ENCODE measurements at places on chromosomes 2 and 18.

- no peak for DNase-seq
Observed at GRCh38 chr2:219168526-219168925, 1.3 kb downstream of the SLC23A3 start.

DNA sequence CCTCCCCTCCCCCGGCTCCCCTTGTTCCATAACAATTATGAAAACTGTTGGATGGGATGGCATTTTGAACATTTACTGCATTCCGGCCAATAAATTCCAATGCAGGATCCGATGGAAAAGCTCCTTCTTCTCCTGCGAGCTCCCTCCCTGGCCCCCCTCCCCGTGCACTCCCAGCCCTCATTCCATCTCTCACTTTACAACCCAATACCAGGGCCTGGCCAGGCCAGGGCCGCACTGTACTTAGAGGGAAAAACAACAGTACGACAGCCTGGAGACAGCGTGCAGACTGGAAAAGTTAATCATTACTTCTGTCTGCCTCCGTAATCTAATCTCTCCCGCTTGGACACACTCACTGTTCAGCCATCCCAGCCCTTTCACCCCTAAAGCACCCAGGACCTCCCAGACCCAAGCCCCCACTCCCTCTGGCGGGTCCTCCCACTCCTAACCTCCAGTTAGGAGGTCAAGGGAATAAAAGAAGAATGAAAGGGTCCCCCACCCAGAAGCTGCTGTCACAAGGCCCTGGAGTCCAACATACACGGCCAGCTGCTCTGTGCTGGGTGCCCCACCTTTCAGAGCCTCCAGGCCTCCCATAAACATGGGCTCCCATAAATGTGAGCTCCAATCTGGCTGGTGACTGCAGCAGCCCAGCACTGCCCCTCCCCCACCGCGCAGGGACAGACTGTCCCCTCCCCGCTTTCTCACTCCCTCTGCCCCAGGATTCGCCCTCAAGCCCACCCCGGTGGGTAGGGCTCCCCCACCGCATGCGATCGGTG lies 20.6 kb downstream of the SMAD7 start:
- DNase-seq = no peak

DNA sequence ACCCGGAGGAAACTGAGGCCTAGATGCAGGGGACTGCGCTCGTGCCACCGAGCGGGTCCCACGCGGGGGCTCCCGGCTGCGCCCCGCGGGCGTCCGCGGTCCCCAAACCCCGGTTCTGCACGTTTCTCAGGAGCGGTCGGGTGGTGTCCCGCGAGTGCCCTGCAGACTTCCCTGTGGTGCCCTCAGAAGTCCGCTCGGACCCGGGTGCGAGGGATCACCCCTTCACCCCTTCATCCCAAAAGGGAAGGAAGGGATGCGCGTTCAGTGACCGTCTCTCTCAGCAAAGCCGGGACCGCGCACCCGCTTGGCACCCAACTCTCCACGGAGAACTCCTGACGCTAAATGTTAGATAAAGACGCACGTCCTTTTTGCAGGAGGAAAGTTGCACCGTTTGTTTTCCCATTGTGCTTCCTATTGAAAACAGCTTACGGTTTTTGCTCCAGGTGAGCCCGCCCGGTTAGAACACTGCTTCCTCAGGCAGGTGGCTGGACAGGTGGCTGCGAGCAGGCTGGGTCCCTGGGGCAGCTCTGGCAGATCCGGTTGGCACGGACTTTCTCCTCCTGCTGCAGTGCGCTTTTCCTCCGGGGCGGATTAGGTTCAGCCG lies 779 bp downstream of the DGKD start:
- DNase-seq = no peak

DNA sequence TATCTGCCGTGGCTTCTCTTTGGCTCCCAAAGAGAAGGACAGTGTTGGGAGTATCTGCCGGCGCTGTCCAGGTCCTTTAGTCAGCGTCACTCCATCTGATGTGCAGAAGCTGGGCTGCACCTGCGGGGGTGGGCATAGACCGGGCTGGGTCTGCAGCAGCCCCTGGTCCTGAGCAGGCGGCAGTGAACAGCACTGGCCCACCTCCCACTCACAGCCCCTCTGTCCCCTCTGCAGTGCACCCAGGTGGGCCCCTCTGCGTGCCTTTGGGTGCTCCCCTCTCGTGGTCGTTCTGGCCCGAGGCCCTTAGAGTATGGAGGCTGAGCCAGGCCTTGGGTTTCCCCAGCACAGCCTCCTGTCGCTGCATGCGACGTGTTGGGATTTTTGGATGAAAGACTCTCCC lies 95.7 kb downstream of the USP40 start:
- no peak for DNase-seq

DNA sequence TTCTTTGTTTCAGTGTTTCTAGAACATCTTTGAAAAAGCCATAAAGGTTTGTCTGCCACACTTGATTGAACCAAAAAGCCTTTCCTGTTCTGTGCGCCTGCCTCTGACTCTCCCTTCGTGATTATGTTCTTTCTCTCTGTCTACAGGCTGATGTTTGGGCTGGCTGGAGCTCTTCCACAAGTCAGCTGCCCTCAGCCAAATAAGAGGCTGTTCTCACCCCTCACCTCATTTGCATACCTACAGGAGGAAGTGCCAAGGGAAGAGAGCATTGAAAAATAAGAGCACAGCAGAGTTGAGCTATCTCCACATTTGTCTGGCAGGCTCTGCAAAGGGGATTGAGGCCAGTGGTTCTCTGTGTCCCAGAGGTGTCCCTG lies 15.8 kb downstream of the INPP5D start:
- no peak for DNase-seq

DNA sequence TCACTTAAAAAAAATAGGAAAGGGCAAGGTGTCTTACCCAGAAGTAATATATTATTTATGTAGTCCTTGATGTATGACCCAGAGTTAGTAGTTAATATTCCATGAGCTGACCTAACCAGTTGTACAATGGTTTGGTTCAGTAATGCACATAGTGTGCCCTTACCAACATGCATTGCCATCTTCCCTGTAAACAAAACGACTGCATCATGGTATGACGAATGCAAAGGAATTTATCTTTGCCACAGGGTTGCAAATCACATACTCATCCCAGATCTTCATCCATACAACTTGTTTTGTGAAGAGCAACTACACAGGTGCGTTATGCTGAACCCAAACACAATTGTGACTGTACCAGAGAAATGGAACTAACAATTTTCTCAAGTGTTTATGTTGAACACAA lies 68.9 kb upstream of the ZSWIM2 start:
- DNase-seq = no peak

GRCh38 chr2:106607371-106607770 lies 120.2 kb downstream of the CD8B2 start:
- DNase-seq = no peak

DNA sequence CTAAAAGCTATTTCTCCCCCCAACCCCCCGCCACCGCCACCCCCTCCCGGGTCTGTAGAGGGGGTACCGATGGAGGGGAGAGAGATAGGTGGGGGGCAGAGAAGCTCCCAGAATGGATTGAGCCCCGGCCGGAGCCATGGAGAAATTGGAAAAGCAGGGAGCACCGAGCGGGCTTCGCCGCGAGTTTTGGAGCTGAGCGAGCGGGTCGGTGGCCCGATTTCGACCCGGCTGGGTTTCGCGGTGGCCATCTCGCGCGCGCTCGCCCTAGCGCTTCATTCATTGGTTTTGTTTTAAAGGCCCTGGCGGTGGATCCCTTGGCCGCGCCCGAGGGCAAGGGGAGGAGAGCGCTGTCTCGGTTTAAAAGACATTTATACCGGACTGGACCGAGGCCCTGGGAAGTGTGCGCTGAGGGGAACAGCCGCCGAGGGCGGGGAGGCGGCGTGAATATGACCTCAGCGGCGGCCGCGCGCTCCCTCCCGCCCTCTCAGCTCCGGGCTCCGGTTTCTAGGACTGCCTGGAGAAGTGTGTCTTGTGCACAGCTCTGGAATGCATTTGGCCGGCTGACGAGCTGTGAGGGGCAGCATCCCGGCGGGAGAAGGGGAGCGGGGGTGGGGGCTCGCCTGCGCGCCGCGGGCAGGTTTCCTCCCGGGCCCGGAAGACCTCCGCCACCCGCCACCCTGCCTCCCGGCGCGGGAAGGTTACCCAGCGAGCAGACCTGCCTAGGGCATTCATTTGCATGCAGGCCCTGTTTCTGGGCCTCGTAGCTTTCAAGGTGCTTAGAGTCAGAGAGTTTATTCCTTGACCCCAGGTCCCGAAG lies 1.7 kb upstream of the SMAD7 start:
- DNase-seq = peak; percentile 65
